NCI-H345 (cell line): ENCODE measurements at places on chromosomes 11 and 22.

DNA sequence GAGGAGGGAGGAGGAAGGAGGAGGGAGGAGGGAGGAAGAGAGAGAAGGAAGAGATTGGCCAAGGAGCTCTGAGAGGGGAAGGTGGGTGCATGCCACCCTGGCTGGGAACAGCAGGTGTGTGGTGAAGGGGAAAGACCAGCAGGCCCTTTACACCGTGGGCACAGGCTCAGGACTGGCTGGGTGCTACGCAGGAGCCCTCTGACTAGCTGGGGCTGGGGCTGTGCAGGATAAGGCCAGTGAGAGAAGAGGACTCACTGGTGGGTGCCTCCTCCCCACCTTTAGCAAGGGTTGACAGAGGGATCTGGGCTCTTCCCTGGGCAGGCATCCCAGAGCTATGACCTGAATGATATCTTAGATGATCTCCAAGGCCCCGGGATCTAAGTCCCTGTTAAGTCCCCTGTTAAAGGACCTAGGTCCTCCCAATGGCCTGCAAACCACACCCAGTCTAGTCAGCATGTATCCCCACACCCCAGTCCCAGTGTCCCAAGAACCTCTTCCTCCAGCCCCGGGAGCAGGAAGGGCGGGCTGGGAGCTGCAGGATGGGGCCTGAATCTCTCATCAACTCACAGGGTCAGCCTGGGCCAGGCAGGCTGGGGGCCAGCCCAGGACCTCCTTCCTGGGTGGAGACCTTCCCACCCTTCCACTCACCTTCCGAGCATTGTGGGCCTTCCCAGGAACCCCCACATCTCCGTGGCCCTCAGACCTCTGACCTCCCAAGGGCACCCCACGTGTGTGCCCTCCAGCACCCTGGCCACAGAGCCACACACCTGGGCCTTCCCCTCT, 55.4 kb downstream of the CDKN1C start:
- no peak for DNase-seq

DNA sequence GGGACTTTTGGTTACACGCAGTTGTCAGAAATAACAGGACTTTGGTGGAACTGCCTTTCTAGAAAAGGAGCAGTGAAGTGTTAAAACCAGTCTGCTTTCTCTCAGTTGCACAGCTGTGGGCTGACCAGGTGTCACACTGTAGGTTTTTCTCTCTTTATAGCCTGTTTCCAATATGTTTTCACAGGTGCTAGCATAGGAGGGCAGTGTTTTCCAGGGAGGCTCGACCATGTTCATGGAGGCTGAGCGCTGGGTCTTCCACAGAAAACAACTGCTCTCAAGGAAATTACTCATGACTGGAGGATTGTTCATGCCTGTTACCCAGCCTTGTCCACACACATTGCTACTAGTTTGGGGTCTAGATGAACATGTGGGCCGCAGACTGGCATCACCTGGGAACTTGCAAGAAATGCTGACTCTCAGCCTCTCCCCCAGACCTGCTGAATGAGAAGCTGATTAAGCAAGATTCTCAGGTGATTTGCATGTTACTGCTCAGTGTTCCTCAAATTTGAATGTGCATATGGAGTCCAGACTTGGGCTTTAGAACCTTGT, 157.7 kb downstream of the MAML2 start:
- no peak for DNase-seq

DNA sequence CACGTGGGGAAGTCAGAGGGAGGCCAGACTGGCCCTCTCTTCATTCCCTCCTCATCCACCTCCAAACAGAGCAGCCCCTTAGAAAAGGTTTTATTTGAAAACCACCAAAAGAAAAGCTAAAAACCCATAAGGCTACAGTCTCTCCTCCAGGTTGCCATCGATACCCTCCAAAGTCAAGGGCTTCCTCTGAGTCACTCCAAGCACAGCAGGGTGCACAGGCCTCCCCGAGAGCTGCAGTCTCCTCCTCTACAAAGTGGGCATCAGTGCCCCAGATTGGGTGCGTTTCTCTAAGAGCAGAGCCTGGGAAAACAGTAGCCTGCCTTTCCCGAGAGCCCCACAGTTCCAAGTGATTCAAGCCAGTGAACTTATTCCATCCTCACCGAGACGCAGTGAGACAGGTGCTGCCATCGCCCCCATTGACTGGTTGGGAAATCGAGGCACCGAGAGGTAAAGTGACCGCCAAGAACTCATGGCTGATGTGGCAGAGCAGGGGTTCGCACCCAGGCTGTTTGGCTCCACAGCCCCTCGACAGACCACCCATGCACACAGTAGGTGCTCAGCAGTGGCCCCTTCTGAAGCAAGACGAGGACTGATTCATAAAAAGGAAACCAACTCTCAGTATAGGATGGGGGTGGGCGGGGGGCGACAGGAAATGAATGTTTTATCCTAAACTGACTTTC, 91.7 kb upstream of the SHISAL1 start:
- no peak for DNase-seq

GRCh38 chr11:70539360-70540095, 141.2 kb downstream of the CTTN start:
- no peak for DNase-seq

DNA sequence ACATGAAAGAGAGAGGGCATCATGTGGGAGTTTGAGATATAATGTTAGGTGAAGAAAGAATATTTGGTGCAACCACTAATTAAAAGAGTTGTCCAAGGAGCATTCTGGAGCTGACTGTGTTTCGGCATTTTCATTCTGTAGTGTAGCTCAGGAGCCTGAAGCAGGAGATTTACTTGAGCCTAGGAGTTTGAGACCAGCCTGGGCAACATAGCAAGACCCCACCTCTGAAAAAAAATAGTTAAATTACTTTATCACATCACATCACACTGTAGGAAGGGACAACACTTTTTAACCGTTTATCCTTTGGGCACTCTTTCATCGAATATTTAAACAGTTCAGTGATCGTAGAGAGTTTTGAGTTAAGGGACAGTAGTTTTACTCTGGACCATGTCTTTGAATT, 50.3 kb upstream of the SLC25A18 start:
- no peak for DNase-seq

DNA sequence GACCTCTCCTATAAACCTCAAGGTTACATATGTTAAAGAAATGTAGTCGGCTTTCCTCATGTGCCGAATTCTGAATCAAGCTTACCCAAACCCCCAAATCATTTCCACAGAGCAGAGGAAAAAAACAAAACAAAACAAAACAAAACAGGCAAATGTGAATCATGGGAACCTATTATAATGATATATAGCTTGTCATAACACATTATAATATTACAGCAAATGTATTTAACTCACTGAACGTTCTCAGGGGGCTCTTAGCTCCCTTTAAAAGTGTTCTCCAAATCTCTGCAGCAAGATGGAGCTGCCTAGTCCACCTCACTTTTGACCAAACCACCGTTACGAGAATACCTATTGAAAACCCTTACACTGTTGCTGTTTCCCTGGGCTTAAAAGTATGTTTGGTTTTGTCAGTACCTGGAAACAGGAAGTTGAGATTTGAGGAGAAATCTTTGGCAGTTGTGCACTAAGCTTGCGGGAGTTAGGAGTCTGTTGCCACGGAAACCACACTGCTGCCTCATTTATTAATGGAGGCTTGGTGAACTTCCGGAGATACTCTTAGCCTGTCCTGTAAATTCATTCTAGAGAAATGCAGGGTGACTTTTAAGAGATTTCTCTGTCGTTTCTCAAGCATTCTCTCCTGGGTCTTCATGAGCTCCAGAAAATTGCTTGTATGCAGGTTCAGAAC, 167.0 kb upstream of the RASSF10 start:
- DNase-seq, result peak; percentile 36

DNA sequence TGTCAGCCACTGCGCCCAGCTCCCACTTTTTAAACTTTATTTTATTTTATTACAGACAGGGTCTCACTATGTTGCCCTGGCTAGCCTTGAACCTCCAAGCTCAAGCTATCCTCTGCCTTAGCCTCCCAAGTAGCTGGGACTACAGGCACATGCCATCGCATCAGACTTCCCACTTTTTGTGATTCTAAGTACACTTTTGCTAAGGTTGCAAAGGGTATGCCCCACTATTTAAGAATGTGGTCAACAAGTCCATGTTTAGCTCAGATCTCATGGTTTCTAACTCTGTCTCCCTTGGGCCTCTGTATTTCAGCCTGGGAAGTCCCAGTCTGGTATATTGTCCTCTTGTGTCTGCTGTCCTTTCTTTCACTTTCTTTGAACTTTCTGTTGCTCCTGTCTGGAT, 35.3 kb downstream of the EXPH5 start:
- no peak for DNase-seq

- no peak for DNase-seq
These were observed 8.7 kb upstream of the B4GALNT4 start for GRCh38 chr11:360326-361280.

- DNase-seq, result no peak
These were observed 69.7 kb downstream of the RPS6KA4 start for GRCh38 chr11:64428693-64429092.

DNA sequence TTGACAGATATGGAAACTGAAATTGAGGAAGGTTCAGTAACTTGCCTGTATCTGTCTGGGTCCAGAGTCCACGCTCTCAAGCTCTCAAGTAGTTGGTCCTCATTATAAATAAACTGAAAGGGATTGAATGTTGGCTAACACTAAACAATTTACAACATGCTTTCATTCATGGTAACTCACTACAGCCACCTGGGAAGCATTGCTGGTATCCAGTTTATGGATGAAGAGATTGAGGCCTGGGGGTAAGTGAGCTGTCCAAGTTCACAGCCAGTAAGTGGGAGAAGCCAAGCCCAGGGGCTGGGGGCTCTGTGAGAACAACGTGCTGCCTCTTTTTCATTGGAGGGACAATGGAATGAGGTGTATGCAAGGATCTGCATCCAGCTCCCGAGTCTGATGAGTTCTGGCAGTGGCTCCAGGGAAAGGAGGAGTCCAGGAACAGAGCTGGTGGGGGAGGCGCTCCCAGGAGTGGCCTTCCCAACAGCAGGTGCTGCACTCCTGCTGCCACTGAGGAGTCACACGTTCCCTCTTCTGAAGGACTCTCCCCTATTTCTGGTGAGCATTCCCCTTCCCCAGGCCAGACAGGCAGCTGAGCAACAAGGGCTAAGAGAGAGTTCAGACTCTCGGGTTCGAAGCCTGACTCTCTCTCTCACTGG, 175.8 kb downstream of the CSNK2A3 start:
- no peak for DNase-seq

DNA sequence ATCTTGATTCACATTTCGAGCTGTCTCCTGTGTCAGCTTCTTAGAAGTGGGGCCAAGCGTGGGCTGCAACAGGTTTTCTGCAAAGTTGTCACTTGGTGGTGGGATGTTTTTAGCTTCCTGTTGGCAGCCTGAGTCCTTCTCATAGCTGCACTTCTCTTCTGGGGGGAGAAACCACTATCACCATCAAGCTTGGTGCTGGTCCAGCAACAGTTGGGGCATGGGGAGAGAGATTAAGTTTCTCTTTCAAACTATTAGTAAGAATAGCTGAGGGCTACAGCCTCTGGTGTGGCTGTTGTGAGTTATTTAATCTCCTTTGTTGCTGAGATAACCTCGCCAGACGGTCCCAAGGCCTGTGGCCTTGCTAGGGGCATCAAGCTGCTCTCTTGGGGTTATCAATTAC, 123.3 kb upstream of the CRYBB3 start:
- no peak for DNase-seq

DNA sequence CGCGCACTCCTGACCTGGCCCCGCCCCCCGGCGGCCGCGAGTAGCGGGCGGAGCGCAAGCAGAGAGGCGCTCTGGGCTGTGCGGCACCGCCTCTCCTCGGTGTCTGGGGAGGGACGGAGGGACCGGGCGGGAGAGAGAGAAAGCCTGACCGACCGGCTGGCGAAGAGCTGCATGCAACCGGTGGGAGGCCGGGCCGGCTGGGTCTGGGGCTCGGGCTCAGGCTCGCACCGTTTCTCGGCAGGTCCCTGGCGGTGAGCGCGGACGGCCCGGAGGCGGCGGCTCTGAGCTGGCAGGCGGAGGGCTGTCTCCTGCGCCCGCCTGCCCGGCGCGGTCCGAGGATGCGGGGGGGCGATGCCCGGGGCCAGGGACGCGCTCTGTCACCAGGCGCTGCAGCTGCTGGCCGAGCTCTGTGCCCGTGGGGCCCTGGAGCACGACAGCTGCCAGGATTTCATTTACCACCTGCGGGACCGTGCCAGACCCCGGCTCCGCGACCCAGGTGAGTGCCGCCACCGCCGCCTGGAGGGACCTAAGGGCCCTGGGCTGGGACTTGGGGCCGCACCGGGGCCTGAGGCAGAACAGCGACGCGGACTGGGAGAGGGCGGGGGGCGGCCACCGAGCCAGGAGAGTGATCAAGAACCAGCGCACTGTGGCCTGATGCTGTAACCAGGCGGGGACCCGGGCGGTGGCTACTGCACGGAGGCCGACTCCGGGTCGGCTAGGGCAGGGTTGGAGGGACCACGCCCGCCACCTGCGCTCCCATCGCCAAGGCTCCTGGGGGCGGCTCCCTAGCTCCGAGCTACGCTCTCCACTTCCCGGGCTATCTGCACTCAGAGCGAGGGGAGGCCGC, at the start of gene SYT9:
Gene SYT9 (plus strand): TSS at position 69 of the 847 bp plus-strand sequence. CDS start 283 bp downstream, at position 352.
- peak; percentile 68 for DNase-seq

DNA sequence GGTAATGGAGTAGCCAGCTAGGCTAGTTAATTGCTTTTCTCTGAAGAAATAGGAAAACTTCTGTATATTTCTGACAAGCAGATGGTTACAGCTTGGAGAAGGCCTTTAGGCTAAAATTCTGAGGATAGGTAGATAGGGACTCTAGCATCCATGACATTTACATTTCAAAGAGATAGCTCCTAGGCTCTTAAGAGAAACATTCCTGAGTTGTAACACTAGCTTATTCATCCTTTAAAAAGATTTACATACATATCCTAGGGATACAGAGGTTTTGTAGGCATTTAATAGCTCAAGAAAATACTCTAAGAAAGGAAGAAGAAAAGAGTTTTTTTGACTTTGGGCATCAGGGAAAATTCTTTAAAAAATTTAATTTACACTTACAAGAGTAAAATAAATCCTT, 130.9 kb upstream of the CCDC179 start:
- DNase-seq, result no peak

DNA sequence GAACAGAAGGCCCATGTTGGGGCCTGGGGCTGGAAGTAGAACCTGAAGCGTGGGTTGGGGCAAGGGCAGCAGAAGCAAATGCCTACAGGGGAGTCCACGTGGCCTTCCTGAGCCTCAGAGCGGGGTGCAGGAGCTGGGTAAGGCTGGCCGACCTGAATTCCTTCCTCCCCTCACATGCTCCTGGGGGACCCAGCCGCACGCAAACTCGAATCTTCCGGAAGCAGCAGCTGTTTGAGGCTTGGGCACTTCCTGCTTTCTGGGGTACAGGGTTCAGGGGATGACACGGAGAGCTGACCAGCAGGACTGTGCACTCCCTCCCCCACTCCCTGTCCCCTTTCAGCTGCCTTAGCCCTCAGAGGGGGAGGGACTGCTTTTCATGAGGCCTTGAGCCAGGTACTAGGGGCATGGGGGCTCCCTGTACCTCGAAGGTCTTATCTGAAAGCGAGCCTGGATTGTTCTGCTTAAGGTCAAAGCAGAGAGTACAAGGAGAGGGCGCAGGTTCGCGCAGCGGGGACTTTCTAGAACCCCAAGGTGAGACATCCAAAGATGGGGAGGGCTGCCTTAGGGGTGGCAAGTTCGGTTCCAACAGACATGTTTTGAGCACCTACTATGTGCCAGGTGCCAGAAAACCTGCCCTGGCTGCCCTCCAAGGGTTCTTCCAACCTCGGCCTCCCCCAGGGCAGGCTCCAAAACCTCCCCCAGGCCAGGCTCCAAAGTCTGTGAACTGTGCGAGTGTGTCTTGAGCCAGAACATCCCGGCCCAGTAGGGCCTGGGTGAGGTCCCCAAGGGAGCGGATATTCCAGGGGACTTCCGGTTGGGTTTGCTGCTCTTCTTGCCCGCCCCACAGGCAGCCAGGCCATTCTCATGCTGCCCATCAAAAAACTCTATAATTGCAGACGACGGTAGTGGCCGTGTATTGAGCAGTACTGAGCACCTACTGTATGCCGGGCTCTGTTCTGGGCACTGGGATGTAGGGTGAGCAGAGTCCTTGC, 1.7 kb downstream of the NCF4 start:
- no peak for DNase-seq

- DNase-seq, result no peak
These were observed 6.6 kb upstream of the MS4A18 start for GRCh38 chr11:60717956-60718355.
